ENCODE measurements at places on chromosomes 16 and 17.

- DNase-seq = no peak
Observed at GRCh38 chr17:2295575-2295974, 8.0 kb downstream of the SMG6 start.

DNA sequence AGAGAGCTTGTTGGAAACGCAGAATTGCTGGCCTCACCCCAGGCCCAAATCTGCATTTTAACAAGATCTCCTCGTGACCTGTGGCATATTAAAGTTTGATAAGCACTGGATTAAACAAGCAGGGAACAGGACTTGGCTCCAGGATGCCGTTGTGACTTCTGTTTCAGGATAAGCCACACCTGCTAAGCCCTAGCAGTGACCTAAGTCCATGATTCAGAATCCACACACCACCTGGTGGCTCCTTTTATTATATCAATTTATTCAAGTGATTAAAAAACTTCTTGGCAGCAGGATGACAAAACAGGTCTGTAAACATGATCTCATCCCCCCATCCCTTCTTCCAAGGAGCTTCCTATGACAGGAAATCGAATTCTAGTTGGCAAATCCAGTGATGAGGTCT, 9.1 kb downstream of the NAGPA start:
- DNase-seq = no peak

DNA sequence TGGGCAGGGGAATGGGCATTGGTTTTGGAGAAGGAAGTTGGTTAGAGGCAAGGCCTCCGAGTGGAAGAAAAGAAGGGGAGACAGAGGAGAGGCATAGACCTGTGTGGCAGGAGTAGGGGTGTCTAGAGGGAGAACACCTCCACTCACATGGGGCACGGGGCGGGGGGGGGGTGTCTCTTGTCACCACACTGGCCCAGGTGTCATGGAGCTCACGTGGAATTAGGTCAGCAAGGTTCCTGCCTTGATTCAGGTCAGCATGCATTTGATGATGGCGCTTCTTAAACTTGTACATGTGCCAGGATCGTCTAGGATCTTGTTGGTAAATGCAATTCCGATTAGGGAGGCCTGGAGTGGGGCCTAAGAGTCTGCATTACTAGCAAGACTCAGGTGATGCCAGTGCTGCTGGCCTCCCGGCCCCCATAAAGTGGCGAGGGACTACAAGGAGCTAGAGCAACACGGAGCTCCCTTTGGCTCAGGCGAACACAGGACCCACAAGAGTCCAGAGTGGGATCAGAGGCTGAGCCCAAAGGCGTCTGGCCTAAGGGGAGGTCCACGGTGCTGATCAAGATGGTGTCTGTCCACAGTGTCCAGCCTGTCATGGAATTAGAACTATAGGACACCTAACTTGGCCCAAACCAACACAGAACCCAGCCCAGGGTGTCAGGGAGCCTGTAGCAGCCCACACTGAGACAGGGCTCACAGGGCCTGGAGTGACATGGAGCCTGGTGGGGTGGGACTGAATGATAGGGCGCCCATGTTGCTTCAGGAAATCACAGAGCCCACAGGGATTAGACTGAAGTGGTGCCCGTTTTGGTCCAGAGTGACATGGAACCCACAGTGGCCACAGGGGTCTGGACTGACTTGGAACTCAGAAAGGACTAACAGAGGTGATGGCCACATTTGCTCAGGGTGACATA, 16.7 kb downstream of the EPOP start:
- DNase-seq = no peak

DNA sequence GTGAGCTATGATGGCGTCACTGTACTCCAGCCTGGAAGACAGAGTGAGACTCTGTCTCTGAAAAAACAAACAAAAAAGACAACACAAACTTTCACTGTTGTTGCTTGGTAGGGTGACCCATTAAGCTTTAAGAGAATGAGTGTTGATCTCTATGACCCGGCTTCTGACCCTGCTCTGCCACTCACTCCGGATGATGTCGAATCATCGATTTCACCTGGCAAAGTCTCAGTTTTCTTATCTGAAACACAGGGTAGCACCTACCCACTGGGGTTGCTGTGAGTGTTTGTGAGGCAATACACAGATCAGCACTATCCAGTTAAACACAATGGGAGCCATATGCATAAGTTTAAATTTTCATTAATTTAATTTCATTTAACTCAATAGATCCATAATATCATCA, 20.6 kb upstream of the IRF8 start:
- no peak for DNase-seq

- DNase-seq = no peak
Observed at GRCh38 chr17:34318474-34318873, 761 bp upstream of the CCL8 start.

GRCh38 chr17:34858591-34859565, 102.4 kb downstream of the CCT6B start:
- DNase-seq = no peak

GRCh38 chr17:63286254-63286653, 159.9 kb downstream of the CYB561 start:
- DNase-seq = no peak

DNA sequence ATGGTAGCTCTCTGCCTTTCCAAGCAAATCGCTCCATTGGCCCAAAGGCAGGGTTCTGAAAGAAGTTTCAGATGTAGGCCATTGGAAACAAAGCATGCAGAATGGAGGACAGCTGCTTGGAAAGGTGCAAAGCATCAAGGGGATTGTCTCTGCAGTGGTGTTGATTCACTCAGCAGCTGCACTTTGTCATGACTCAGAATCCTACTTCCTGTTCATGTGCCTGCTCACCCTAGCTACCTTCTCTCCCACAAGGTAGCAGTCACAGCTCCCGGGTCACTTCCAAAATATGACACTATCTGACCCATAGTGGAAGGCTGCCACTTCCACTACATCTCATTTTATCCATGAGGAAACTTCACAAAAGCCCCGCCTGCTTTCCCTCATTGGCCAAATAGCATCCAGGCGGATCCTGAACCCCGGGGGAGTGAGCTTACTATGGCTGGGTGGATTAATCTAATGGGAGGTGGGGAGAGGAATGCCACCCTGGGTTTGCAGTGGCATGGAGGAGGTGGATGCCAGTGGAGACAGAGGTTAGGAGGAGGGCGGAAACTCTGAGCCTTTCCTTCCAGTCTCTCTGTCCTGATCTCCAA, 74.7 kb upstream of the NKD1 start:
- DNase-seq = no peak

DNA sequence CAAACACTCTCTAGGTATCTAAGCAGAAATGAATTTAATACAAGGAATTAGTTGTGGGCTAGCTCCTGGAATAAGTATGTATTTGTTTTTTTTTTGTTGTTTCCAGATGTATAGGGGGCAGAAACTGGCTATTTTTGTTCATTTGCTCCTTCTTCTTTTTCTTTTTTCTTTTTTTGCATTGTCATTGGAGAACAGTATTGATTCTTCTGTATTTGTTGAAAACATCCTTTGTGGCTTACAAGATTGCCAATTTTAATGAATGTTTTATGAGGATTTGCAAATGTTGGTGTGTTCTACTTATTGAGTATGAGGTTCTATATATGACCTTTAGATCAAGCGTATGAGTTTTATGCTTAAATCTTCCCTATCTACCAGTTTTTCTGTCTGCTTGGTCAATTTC, 5.6 kb upstream of the PCTP start:
- no peak for DNase-seq

DNA sequence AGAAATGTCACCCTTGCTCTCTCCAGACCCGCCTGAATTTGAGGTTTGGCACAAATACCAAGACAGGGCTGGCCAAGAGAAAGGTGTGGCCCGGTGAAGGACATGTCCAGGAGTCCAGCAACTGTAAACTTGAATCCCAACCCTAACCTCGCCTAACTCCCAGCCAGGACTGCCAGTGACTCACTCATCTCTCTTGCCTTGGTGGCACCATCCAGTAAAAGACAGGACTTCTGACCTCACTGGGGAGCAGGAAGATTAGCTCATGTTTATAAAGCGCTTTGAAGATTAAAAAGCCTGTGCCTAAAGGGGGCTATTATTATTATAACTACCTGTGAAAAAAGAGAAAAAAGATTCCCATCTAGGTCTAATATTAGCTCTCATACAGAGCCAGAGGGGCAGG, 335.3 kb downstream of the SOX9 start:
- no peak for DNase-seq

DNA sequence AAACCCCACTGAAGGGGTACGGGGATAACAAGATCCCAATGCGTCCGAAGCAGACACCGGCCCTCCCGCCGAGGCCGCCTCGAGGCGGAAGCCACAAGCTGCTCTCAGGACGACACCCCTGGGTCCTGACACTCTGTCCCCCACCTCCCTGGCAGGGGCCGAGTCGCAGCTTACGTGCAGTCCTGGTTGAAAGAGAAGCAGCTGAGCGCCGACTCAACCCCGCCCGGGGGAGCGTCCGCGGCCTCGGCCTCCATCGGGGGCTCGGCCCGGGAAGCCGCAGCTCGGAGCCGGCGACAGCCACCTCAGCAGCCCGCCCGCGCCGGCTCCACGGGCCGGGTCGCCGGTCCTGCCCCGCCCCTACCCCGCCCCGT, at the start of gene WIPI1:
WIPI1 (minus strand) TSS at position 329 of the 371 bp plus-strand sequence; CDS start at position 254, 75 bp downstream.
- no peak for DNase-seq

GRCh38 chr17:17437461-17437860, 39.3 kb upstream of the MED9 start:
- DNase-seq = no peak

GRCh38 chr17:66783656-66784381, 51.1 kb upstream of the CACNG5 start:
- DNase-seq = no peak

DNA sequence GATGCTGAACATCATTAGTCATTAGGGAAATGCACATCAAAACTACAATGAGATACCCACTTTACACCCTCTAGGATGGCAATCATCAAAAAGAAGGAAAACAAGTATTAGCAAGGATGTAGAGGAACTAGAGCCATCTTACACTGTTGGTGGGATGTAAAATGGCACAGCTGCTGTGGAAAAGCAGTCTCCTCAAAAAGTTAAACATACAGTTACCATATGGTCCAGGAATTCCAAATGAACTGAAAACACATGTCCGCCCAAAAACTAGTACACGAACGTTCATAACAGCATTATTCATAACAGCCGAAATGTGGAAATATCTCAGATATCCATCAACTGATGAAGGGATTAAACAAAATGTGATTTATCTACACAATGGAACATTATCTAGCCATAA, 7.0 kb downstream of the FBF1 start:
- DNase-seq = no peak

DNA sequence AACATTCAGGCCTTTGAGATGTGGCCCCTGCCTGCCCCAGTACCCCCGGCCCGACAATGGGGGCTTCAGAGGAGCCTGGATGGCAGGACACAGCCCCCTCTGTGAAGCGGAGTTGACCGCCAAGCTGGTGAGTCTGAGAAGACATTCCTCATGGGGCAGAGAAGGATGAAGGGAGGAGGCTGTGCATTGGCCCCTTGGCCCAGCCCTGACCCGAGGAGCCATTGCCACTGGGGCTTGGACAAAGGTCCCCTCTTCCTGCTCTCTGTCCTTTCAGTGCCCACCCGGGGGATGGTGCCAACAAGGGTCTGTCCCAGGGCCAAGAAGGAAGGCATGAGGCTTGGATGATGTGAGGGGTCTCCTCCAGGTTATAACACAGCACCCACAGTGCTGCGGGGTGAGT, 30.9 kb upstream of the PHB1 start:
- DNase-seq = no peak

DNA sequence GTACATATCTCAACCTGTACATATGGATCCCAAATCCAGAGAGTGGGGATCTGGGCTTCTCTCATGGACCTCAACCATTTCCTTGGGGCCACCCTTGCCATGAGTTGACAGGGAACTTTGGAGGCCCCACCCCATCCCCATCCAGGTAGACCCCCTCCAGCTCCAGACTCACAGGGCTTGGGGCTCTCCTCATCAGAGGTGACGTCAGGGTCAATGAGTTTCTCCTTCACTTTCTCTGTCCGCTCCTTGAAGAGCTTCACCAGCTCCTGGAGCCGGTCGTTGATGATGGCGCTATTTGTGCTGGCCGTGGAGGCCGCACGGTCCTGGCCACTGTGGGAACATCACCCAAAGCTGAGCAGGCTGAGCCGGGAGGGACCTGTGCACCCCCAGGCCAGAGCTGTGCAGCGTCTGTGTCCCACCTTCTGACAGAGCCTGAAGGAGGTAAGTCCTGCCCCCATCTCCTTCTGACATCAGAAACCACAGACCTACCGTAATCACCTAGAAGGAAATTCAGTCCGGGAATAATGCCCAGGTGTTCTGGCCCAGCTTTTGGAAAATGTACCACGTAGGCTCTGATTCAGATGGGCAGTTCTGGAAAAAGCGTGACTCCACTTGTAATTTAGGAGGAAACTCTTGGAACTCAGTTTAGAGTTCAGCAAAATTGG, 50.6 kb downstream of the CNGB1 start:
- DNase-seq = no peak

DNA sequence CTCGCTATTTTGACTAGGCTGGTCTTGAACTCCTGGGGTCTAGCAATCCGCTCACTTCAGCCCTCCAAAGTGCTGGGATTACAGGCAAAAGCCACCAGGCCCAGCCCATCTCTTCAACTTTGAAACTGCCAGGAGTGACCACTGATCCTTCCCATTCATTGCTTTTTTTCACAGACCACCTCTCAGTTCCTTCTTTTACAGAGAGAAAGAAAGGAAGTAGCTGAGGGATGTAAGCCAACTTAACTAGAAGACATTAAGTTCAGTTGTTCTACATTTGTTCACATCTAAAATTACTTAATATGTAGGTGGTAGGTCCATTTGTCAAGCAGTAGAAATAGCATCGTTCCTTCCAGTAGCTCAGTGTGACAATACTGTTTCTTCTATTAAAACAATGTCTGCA, 219.8 kb downstream of the STX8 start:
- no peak for DNase-seq

- peak; percentile 15 for DNase-seq
Observed at GRCh38 chr17:9645851-9646545, 681 bp downstream of the USP43 start.

GRCh38 chr16:85664580-85665372, 24.0 kb downstream of the GINS2 start:
- DNase-seq = no peak

- no peak for DNase-seq
Observed at GRCh38 chr17:1880851-1881630, 51.2 kb downstream of the RPA1 start.

DNA sequence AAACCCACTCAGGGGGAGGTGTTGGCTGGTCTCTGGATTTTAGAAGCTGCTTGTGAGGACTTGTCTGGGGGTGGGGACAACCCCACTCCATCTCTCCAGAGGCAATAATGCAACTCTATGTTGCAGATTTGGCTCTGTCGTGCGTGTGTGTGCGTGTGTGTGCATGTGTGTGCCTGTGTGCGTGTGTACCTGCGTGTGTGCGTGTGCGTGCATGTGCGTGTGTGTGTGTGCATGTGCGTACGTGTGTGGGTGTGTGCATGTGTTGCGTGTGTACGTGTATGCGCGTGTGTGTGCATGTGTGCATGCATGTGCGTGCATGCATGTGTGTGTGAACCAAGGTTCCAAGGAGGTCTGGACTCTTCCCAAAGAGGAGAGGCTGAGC, 120.4 kb upstream of the LHX1 start:
- DNase-seq = no peak
